ENCODE measurements at places on chromosomes 16 and 17.

- no peak for DNase-seq
Observed at GRCh38 chr16:89232107-89232506, 14.6 kb downstream of the ZNF778 start.

DNA sequence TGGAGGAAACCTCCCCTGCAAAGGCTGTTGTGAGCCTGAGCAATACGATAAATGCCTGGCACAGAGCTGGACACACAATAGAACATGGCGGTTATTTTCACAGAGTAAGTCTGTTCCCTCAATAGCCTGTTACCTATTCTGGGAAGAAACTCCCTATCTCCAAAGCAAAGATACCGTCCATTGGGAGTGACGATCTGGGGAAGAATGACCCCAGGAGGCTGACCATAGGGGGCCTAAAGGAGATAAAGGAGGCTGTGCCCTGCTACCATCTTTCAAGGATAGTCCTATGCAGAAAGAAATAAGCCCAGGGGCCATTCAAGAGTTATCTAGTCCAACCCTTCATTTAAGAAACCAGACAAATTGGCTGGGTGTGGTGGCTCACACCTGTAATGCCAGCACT lies 4.1 kb upstream of the AXIN2 start:
- no peak for DNase-seq

GRCh38 chr16:22677024-22677830 lies 136.7 kb upstream of the HS3ST2 start:
- no peak for DNase-seq

GRCh38 chr16:81376880-81377279 lies 62.1 kb downstream of the GAN start:
- no peak for DNase-seq

DNA sequence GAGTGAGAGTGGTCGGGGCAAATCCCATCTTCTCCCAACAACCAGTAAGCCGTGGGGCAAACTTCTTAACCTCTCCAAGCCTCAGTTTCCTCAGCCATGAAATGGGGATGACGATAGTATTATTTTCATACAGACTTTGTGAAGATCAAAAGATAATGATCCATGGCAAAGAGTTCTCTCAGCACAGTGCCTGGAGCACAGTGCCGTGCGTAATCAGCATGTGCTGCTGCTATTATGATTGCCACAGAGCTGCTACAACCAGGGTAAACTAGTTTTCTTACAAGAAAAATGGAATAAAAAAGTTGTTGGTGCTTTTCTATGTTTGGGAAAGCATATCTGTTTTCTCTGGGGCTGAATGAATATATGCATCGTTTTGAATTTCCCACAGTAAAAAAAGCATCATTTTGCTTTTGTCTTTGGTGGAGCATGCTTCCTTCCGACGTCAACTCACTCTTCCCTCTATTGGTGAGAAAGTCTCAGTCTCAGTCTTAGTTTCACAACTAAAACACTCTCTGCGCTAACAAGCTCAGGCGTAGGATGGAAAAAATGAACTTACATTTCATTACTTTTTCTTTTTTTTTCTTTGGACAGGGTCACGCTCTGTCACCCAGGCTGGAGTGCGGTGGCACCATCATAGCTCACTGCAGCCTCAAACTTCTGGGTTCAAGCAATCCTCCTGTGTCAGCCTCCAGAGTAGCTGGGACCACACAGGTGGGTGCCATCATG lies 37.2 kb downstream of the CDK5R1 start:
- DNase-seq: no peak

DNA sequence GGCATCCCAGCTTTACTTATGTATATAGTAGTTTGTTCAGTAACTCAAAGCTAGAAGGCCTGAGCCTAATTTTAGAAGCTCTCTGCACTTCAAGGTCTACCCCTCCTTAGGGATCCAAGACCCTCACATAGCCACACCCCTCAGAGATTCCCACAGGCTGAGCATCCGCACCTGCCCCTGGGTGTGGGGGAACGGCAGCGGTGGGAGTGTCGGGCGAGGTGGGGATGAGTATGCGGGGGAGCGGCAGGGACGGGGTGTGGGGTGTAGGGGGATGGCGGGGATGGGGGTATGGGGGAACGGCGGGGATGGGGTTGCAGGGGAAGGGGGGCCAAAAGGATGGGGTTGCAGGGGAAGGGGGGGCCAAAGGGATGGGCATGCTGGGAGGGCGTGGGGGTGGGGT lies 24.9 kb upstream of the BEAN1 start:
- no peak for DNase-seq

GRCh38 chr17:1975573-1975972 lies 49.6 kb downstream of the RTN4RL1 start:
- no peak for DNase-seq

GRCh38 chr17:16482253-16482652 lies 9.7 kb downstream of the LRRC75A start:
- no peak for DNase-seq

- DNase-seq: no peak
Observed at GRCh38 chr17:13784434-13785095, 182.8 kb upstream of the HS3ST3A1 start.

GRCh38 chr16:60271025-60271771 lies 1537.1 kb upstream of the GOT2 start:
- no peak for DNase-seq

DNA sequence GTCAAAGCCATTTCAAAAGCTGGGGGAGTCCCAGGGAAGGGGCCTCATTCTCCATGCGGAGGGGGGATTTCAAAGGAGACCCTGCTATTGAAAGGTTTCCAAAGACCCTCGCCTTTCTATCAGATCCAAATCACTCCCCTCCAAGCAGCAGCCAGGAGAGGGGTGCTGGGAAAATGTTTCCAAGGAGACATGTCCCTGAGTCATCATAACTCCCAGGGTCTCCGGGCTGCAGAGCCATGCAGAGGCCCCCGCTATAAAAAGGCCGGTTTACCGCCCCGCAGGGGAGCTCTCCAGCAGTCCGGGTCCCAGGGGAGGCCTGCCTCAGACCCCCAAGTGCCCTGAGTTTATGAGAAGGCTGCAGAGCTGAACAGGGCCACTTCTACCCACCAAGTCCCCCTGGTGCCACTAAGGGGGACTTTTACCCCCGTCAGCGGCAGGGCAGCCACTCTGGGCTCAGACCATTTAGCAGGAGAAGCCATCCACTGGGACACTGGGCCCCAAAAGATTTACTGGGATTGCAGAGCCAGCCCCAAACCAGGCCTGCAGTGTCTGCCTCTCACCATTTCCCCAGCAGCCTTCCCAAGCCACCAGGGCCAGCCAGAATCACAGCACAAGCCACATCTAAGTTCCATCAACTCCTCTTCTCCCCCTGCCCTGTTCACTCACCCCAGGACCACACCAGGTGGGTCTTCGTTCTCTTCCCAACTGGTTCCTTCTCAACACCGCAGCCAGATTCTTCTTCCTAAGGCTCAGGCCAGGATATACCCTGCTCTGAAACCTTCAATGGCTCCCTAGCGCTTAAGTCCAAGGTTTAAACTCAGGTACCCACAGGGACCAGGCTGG lies 234.4 kb downstream of the ZNF423 start:
- no peak for DNase-seq

DNA sequence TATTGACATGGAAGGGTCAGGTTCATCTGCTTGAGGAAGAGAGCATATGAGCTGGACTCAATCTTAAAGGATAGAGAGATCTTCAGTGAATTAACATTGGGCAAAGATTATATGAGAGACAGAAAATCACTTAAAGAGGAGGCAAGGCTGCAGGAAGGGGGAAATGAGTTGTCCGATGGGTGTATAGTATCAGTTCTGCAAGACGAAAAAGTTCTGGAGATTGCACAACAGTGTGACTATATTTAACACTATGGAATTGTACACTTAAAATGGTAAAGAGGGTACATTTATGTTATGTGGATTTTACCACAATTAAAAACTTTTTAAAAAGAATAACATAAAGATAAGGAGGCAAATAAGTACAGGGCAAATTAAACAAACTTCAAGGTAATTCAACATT lies 80.7 kb downstream of the HELZ start:
- no peak for DNase-seq

GRCh38 chr17:43671031-43671692 lies 9.4 kb upstream of the MEOX1 start:
- no peak for DNase-seq

DNA sequence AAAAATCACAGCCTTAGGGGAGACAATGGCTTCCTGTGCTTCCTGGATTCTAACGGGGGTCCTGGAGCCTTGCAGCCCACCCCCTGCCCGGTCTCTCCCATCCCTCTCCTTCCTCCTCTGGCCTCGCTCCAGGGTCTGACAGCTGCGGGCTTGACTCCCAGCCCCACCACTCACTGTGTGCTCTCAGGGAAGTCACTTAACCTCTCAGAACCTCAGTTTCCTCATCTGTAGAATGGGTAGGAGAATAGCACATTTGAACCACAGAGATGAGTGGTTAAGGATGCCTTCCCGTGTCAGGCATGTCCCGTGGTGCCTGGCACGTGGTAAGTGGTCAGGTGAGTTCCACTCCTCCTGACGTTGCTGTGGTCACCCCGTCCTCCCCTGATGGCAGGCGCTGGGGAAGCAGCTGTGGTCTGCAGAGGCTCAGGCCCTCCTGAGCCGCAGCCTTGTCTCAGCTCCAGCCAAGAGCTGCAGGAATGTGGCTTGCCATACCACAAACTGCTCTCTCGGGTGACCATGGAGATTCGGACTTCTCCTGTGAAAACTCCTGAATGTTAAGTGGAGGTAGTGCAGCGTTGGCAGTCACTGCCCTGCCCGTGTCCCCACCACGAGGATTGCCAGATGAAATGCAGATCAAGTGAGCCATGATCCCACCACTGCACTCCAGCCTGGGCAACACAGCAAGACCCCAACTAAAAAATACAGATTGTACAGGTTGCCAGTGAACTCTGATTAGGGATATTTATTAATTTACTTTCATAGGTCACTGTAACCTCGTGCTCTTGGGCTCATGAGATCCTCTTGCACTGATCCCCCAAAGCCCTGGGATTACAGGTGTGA lies 85.7 kb downstream of the NT5M start:
- no peak for DNase-seq

DNA sequence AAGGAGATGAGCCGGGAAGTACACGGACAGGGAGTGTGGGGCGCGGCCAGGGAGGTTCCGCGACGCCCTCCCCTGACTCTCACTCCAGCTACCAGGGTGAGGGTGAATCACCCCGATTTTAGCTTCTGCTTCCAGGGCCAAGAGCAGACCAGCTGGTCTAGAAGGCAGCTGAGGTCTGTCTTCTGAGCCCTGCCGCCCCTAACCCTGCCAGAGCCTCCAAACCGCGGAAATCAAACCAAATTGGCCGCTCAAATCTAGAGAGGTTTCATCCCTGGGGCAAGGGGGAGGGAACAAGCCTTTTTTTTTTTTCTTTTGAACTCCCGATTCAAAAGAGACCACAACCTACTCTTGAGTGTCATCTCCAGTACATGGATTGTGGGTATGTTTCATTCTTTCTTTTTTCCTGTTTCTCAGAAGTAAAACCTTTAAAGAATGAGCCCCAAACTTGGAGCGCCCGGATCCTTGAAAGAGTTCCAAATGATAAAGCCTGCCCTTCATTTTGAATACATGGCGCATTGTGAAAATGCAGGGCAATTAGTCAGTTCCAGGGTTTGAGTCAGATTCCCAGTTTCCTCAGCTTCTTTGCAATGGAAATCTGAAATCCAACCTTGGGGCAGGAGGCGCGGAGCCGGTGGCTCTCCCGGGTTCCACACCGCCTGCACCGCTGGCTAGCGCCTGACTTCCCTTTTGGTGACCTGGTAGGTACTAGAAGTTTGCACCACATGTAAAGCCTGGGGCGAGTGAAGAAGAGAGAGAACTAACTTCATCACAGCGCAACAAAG lies 16.5 kb upstream of the ZFHX3 start:
- no peak for DNase-seq

- no peak for DNase-seq
Observed at GRCh38 chr17:56902348-56902747, 11.5 kb downstream of the TRIM25 start.

DNA sequence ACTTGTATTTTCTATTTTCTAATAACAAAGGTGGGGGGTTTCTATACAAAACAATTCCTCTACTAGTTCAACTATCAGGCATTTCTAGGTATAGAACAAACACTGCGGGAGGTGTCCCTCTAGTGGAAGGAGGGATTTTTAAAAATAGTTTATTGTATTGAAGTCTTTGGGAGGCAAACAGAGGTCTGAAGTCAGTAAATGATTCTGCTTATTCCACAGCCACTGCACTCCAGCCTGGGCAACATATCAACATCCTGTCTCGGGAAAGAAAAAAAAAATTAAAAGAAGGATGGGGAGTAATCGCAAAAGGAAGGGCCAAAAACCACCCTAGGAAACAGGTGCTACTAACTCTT lies 648 bp upstream of the ERCC4 start:
- no peak for DNase-seq

Data from amygdala (tissue), 56 donors.